ENCODE measurements at places on chromosomes 5 and 9. TPM values are rescaled to one million over a fixed set of nuclear protein-coding genes. Genes with fewer than 3 reads are reported as not detected.

Gene ROR2
- total RNA-seq, result 3.8 TPM

Gene NR5A1
- not detected for total RNA-seq

Gene RABGAP1
- 62.0 TPM for total RNA-seq

Gene ADAMTS12
- 7.6 TPM for total RNA-seq

Gene OR13C3
- not detected for total RNA-seq

Gene TXNDC8
- total RNA-seq, result not detected

Gene CENPP
- total RNA-seq, result 4.3 TPM

Gene PDCD1LG2
- 9.0 TPM for total RNA-seq

Gene STK32A
- 2.9 TPM for total RNA-seq

Gene CNTNAP3
- total RNA-seq, result 7.4 TPM

Gene ZBTB26
- 7.2 TPM for total RNA-seq

Gene OTULINL
- 79.3 TPM for total RNA-seq

Gene ARID3C
- not detected for total RNA-seq

Gene FBN2
- total RNA-seq, result 0.83 TPM

Gene CATSPER3
- total RNA-seq, result 0.68 TPM

Gene LCN1
- not detected for total RNA-seq

Gene SOHLH1
- not detected for total RNA-seq

Gene LCP2
- total RNA-seq, result 82.9 TPM

Gene CCDC187
- 6.6 TPM for total RNA-seq

Gene SLC6A7
- total RNA-seq, result not detected

Gene SOX30
- total RNA-seq, result not detected

Gene CCNO
- total RNA-seq, result 2.2 TPM

Gene GDNF
- total RNA-seq, result not detected

Gene PDLIM4
- total RNA-seq, result 6.7 TPM

Gene RASEF
- 11.5 TPM for total RNA-seq

Gene HARS2
- 27.6 TPM for total RNA-seq

Gene TNIP1
- 99.6 TPM for total RNA-seq

Gene SH3RF2
- total RNA-seq, result 11.5 TPM

Gene WDR70
- total RNA-seq, result 29.0 TPM

Gene PBX3
- total RNA-seq, result 46.1 TPM

Gene SLC45A2
- total RNA-seq, result not detected

Gene SEMA5A
- total RNA-seq, result 29.3 TPM

Gene IL17B
- not detected for total RNA-seq

Gene ADAMTS2
- 13.0 TPM for total RNA-seq

Gene NR6A1
- total RNA-seq, result 4.5 TPM

Gene CCL21
- total RNA-seq, result 138 TPM

Gene FBXW11
- total RNA-seq, result 52.8 TPM

Gene PCA3
- total RNA-seq, result not detected

Gene ADAMTSL1
- 3.7 TPM for total RNA-seq

Gene CNTNAP3B
- total RNA-seq, result 11.1 TPM

Data from lower lobe of right lung (tissue), 2 donors.